CD14-positive monocyte (primary cell): ENCODE measurements at places on chromosomes 12 and 14. TPM values are rescaled to one million over a fixed set of nuclear protein-coding genes. Genes with fewer than 3 reads are reported as not detected.

- no peaks in the 10 kb centered on the region for H3K4me1 ChIP-seq
- H3K27me3 ChIP-seq: no peaks in the 10 kb centered on the region
- no peaks in the 10 kb centered on the region for H3K36me3 ChIP-seq
- no peak overlapping the region for H3K4me3 ChIP-seq
- no peak overlapping the region for H3K27ac ChIP-seq
Observed at GRCh38 chr14:24960816-24961215, 89.1 kb downstream of the STXBP6 start.

DNA sequence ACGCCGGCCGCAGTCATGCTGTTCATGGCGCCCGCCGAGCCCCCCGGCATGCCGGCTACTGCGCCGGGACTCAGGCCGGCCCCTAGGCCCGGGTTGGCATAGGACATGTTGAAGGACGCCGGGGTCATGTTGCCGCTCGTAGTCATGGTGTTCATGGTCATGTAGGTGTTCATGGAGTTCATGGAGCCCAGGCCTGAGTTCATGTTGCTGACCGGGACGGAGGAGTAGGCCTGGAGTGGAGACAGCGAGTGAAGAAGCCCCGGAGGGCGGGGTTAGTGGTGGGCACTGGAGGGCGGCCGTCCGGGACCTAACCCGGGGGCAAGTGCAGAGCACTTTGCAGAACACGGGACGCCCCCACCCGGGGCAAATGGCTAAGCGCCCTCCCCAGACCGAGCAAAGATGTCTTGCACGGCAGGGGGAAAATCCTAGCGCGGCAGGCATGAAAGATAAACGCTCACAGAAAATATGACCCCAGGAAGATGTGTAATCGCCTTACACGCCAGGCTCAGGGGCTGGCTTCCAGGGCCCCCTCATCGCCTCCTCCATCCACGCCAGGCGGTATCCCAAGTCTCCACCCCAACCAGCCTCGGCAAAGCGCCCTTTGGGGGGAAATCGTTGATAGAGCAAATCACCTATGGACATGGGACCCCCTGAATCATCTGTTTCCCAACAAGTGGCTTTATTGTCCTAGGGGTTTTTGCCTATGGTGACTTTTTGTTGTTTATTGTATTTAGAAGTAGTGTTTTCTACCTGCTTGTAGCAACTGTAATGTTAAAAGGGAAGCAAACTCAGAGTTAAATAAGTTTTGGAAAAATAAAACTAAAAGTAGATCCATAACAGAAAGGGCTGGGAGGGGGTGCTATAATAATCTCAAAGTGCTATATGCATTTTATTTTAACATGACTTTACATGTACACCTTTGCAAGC lies 2.3 kb downstream of the FOXA1 start:
- DNase-seq: no peak
- no peak overlapping the region for H3K27ac ChIP-seq
- peaks cover 15% of the 10 kb centered on the region for H3K4me1 ChIP-seq
- H3K4me3 ChIP-seq: no peak overlapping the region
- peaks cover 82% of the 10 kb centered on the region for H3K27me3 ChIP-seq

GRCh38 chr12:52945389-52946232 lies 3.3 kb upstream of the KRT18 start:
- no peak for DNase-seq
- no peaks in the 10 kb centered on the region for H3K36me3 ChIP-seq
- H3K4me1 ChIP-seq: peaks cover 15% of the 10 kb centered on the region

Gene DACT1
- not detected for polyA plus RNA-seq
